ENCODE measurements at places on chromosomes 12 and 14. TPM values are rescaled to one million over a fixed set of nuclear protein-coding genes. Genes with fewer than 3 reads are reported as not detected.

Gene SRRM4
- not detected for total RNA-seq

Gene WSCD2
- total RNA-seq = 0.74 TPM

Gene LRFN5
- 0.37 TPM for total RNA-seq

Gene B4GALNT3
- 73.7 TPM for total RNA-seq

Gene LMO3
- 0.72 TPM for total RNA-seq

Gene CNTN1
- total RNA-seq = 4.4 TPM

Gene P2RX2
- 0.24 TPM for total RNA-seq

Gene CD163
- 14.4 TPM for total RNA-seq

Gene CLEC1B
- not detected for total RNA-seq

Gene MED6
- total RNA-seq = 28.0 TPM

Gene DPF3
- 14.0 TPM for total RNA-seq

Gene KCNC2
- 0.16 TPM for total RNA-seq

Gene SYCP3
- not detected for total RNA-seq

Gene TNS2
- 27.1 TPM for total RNA-seq

Gene ACSM4
- not detected for total RNA-seq

Gene AQP2
- total RNA-seq = not detected

Gene PLCZ1
- total RNA-seq = not detected

Gene SYT1
- total RNA-seq = 0.94 TPM

Gene A2M
- total RNA-seq = 105 TPM

Gene MSI1
- total RNA-seq = 3.8 TPM

Gene RNU4-1
- total RNA-seq = 1,555 TPM

Gene C12orf76
- total RNA-seq = 8.4 TPM

Gene ACOT6
- not detected for total RNA-seq

Gene KERA
- not detected for total RNA-seq

Gene LGR5
- total RNA-seq = 4.5 TPM

Gene CLEC2A
- total RNA-seq = not detected

Gene RAPGEF3
- total RNA-seq = 10.1 TPM

Gene OTUB2
- total RNA-seq = 2.2 TPM

Gene CYP46A1
- total RNA-seq = 0.25 TPM

Gene LMNTD1
- total RNA-seq = not detected

Gene CACNA2D4
- 3.7 TPM for total RNA-seq

Gene TEX52
- total RNA-seq = not detected

Gene SLC39A9
- 83.1 TPM for total RNA-seq

Gene AKAP3
- total RNA-seq = 2.0 TPM

Gene COCH
- 0.91 TPM for total RNA-seq

Gene NT5DC3
- 22.6 TPM for total RNA-seq

Gene PRKD1
- total RNA-seq = 1.0 TPM

Gene BRF1
- 40.6 TPM for total RNA-seq

Gene TMTC1
- total RNA-seq = 3.3 TPM

Gene GPR135
- total RNA-seq = 0.61 TPM

Gene CLEC4D
- total RNA-seq = 0.16 TPM

Gene ARHGDIB
- 40.8 TPM for total RNA-seq

Gene GON7
- 25.1 TPM for total RNA-seq

Gene MIP
- total RNA-seq = not detected

Gene PPFIA2
- 2.2 TPM for total RNA-seq

Gene TMPRSS12
- not detected for total RNA-seq

Gene COX8C
- not detected for total RNA-seq

Gene ARID2
- 29.1 TPM for total RNA-seq

All from colonic mucosa (tissue), 4 donors.